ENCODE measurements at places on chromosomes 1 and 21.

DNA sequence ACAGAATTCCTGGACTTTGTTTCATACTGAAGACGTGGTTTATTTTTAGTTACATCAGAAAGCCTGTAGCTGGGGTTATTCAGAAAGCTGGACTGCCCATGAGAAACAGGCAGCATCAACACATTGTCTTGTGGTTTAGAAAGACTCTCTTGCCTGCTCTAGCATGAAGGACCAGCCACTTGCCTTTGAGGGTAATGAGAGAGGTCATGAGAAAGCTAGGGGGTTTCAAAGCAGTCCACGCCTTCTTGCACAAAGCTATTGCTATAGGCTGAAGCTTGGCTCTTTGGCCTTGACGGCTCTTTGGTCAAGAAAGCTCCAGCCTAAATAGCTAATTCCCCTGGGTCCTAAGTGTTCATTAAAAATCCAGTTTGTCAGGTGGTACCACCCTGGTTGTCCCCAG, 208.1 kb downstream of the PRDM2 start:
- DNase-seq, result no peak

- no peak for DNase-seq
Measured at GRCh38 chr1:78664763-78665162, 15.1 kb downstream of the IFI44 start.

- DNase-seq, result no peak
Measured at GRCh38 chr1:58813361-58813760, 29.5 kb upstream of the JUN start.

GRCh38 chr21:38885909-38886308, 80.2 kb downstream of the ETS2 start:
- no peak for DNase-seq

DNA sequence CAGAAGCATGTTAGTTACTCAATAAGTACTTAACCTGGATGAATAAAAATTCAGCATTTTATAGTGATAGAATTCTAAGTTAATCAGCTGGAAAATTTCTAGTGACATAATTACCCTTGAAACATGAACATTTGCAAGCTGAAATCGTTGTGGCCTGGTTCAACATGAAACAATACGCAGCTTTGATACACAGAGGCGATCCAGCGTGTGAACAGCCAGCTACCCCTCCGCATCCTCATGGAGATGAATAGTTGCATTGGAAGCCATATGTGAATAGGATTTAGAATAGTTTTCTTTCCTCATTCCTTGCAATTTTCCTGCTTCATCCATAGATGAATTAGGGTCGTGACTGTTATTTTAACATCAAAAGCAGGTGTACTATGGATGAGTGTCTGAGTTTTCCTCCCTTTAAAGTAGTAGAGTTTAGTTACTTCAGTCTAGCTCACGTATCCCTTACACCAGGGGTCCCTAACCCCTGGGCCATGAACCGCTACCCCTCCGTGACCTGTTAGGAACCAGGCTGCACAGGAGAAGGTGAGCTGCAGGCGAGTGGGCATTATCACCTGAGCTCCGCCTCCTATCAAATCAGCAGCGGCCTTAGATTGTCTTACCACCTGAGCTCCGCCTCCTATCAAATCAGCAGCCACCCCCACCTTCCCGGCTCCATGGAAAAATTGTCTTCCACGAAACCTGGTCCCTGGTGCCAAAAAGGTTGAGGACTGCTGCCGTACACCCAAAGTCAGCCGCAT, 6.2 kb upstream of the TARBP1 start:
- DNase-seq, result no peak

Data from stimulated activated CD4-positive, alpha-beta T cell treated with anti-CD3 and anti-CD28 coated beads, TNF-alpha, amount 100 ng/mL, for 1 hour (primary cell).